ENCODE measurements at places on chromosomes 11 and 22.

GRCh38 chr11:60059521-60060240 lies 3.2 kb downstream of the MS4A3 start:
- DNase-seq, result no peak

- no peak for DNase-seq
These were observed 5.7 kb downstream of the NF2 start for GRCh38 chr22:29609139-29609538.

GRCh38 chr11:123249354-123249753 lies 54.3 kb upstream of the CLMP start:
- DNase-seq, result no peak

DNA sequence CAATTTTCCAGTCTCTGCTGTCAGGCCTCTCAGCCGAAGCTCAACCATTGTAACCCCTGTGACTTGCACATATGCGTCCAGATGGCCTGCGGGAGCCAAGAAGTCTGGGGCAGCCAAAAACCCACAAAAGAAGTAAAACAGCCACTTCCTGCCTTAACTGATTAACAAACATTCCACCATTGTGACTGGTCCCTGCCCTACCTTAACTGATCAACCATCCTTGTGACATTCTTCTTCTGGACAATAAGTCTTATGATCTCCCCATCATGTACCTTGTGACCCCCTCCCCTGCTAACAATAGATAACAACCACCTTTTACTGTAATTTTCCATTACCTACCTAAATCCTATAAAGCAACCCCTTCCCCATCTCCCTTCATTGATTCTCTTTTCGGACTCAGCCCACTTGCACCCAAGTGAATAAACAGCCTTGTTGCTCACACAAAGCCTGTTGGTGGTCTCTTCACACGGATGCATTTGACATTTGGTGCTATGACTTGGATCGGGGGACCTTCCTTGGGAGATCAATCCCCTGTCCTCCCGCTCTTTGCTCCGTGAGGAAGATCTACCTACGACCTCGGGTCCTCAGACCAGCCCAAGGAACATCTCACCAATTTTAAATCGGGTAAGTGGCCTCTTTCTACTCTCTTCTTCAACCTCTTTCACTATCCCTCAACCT lies 1.3 kb upstream of the NDUFC2 start:
- no peak for DNase-seq

DNA sequence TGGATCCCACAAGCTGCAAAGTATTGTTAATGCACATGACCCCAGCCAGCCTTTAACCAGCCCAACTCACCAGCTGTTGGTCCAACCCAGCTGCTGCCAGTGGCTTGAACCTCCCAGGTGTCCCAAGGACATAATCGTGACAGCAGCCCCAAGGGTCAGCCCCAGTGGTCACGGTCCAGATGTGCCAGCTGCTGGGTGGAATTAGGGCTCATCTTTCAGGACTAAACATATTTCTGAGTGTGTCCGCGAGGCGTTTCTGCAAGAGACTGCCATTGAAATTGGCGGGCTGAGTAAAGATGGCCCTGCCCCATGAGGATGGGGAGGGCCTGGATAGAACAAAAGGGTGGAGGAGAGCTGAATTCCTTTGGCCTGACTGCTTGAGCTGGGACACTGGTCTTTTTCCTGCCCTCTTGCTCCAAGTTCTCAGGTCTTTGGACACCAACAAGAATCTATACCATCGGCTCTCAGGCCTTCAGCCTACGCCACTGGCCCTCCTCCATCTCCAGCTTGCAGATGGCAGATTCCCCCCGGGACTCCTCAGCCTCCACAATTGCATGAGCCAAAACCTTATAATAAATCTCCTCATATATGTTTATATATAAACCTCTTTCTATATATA lies 240.2 kb downstream of the MN1 start:
- no peak for DNase-seq

DNA sequence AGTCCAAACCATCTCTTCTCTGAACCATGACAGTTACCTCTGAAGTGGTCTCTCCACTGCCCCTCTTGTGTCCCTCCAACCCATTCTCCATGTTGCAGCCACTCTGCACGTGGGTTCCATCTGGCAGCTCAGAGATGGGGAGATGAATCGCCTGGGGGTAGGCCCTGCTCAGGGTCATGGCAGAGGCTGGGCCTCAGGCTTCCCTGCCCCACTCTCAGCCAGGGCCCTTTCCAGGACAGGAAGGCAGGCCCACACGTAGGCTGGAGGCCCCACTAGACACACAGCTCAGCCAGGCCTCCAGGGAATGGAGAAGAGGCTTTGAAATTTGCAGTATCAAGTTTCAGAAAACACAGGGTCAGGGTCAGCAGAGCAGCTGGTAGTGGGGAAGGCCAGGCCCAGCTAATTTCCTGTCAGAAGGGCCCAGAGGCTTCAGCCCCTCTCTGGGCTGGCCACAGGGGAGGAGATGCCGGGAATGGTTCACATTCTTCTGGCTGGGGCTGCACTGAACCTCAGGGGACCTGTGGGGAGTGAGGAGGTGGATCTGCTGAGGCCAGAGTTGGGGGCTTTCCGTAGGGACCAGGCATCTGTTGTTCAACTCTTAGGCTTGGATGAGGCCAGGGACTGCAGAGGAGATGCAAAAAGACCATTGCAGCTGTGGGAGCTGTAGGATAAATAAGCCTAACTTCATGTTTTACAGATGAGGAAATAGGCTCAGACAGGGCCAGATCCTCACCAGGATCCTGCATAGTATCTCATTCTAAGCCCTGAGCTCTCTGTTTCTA lies 101.6 kb downstream of the SWAP70 start:
- DNase-seq, result peak; percentile 66

GRCh38 chr11:3052109-3052479 lies 5.1 kb downstream of the CARS1 start:
- no peak for DNase-seq

DNA sequence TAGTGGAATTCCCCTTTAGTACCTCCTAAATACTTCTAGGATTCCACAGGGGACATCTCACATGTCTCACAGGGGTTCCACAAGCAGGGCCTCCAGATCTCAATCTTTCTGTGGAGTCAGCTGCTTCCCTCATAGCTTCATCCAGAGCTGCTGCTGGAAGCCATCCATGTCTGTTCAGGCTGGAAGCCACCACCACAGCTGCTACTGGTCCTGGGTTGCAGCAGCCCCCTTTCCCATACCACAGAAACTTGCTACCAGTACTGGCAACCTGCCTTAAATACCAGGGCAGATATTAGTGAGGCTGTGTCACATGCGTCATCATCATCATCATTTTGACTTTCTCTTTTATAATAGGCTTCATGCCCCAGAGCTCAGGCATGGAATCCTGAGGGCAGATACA lies 242.7 kb upstream of the NCAM1 start:
- DNase-seq, result no peak

GRCh38 chr22:30270832-30271231 lies 4.2 kb upstream of the OSM start:
- peak; percentile 80 for DNase-seq

DNA sequence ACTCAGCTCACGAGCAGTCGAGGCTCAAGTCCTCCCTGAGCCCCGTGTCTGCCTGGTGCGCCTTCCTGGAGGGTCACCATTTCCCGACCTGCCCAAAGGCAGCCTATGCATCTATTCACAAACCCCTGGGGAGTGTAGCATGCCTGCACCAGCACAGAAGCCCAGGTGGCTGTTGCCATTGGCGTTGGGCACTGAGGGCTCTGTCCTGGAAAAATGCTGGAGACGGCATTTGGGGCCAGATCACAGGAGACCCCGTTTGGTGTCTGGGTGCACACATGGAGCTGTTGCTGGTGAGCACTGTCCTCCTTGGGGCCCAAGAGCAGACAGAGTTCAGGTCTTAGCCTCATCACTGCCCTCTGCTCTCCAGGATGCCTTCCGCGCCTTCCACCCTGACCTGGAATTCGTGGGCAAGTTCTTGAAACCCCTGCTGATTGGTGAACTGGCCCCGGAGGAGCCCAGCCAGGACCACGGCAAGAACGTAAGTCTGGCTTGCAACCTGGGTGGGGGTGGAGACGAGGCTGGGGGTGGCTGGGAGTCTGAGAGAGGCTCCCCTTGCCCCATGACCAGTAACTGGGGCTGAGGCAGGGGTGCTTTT lies 9.4 kb downstream of the FADS2 start:
- DNase-seq, result no peak

DNA sequence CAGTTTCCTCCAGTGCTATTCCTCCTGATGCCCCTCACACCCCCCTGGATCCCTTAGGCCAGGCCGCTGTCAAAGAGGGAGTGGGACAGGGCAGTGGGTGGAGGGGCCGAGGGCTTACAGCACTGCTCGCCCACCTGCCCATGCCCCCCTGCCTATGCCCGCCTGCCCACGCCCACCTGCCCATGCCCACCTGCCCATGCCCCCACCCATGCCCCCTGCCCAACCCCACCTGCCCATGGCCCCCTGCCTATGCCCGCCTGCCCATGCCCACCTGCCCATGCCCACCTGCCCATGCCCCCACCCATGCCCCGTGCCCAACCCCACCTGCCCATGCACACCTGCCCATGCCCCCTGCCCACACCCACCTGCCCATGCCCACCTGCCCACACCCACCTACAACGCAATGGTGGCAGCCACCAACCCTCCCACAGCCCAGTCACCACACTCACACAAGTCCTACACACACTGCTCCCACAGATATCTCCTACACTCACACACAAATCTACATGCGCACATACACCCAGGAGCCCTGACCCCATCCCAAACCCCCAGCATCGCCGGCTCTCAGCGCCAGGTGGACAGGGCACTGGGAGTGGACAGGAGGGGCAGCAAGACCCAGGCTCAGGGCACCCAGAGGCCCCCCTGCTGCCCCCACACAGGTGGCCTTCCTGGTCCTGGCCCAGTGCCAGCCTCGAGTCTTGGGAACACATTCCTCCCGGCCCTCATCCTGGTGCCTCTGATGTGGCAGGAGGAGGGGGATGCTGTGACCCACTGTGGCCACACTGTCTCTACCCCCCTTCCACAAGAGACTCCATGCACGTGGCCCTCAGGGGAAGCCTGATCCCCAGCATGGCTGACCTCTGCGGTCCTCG lies 61.8 kb downstream of the CYTH4 start:
- DNase-seq, result no peak

- DNase-seq, result no peak
These were observed 9.7 kb downstream of the OR5AN1 start for GRCh38 chr11:59368238-59369022.

DNA sequence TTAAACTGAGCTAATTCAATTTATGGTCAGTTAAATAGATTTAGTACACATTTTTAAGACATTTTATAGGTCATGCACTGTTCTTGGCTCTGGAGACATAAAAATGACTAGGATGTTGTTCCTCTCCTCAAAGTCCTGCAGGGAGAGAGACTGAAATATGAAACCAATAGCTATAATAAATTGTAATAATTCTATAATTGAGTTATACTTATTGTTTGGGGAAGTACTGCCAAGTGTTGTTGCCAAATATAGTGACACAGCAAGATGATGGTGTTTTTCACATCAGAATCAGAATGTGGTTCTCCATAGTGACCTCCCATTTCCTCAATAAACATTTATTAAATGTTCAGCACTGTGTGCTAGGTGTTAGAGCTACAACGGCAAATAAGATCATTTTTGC lies 470.6 kb downstream of the NTM start:
- peak; percentile 17 for DNase-seq

DNA sequence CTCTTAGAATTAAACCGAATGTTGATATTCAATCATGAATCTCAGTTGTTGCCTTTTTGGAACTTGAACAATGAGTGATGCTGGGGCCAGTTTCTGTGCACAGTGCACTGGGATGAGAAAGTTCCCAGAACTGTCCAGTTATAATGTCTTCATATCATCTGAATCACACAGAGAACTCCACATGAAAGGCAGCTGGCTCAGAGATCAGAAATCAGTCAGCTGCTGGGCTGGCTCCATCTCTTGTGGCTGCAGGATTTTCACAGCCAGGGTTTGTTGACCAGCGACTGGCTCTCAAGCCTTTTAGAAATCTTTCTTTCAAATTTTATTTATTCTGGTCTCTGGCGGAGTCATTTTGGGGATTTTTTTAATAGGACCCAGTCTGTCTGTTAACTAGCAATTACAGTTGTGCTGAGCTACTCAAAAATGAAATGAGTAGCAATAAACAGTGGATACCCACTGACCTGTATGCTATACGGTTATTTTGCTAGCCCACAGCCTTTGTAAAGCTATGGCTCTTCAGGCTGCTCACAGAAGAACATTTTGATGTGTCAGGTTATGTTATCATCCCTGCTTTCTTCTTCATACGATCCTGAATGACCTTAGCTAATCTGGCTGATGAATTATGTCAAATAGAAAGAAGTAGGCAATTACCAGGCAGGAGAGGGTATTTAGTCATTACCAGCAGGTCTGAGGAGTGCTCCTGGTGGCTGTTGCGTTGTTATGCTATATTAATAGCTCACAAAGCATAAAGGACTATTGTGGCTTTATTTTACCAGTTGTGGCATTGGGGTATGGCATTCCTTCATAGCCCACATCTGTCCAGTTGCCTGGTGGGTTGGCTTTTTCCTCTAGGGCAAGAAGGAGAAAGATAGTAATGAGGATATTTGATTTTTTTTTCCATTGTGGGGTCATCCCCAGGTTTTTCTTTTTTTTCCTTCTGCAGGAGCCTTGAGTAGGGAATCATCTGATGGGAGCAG lies 3.6 kb downstream of the FAT3 start:
- peak; percentile 54 for DNase-seq

- DNase-seq, result no peak
These were observed 18.1 kb downstream of the DUSP8 start for GRCh38 chr11:1553808-1554594.

DNA sequence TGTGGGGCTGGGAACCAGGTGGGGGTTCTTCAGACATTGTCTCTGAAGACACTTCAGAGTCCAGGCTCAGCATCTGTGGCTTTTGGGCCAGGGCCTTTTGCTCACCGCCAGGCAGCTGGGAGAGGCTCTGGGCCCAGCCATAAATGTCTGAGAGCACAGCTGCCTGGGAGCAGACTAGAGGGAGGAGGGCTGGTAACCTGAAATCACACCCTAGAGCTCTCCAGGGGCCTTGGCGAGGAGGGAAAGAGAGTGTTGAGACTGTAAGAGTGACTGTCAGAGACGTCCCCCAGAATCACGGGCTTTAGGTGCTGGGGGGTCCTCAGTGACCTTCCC lies 4.1 kb downstream of the TRABD start:
- no peak for DNase-seq

GRCh38 chr22:36796552-36797175 lies 20.2 kb downstream of the PVALB start:
- no peak for DNase-seq

- no peak for DNase-seq
These were observed 28.4 kb upstream of the CACNG2 start for GRCh38 chr22:36731916-36732315.

DNA sequence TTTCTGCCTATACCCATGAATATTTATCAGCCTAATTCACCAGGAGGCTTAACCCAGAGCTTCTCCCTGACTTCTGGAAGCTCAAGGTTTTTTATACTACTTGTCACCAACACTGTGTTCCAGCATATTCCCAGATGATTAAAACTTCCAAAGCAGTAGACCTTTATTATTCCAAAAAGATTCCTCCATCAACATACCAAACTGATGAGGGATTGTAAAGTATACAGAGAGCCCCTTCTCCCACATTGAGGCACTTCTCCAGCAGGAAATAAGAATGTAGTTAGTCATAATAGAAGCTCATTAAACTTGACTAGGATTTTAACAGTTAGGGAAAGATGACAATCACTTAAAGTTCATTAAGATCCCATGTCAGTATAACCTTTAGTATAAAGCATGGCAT lies 51.4 kb upstream of the CEP126 start:
- peak; percentile 21 for DNase-seq
